ENCODE measurements at places on chromosomes 11 and 22.

DNA sequence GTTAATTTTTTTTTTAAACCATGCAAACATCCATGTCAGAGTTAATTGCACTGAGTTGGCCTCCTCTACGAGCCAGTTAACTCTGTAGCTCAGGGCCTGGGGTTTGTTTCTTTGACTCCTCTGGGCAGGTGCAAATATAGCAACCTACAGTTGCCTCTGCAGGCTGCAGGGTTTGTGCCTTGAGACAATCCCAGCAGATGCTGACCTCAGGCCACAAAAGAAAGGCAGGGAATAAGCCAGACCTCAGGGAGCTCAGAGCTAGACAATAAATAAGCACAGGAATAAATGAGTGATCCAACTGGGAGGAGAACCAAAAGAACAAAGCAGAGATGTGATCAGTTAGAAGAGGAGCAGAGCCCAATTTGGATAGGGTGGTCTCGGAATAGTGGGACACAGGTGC is 390.8 kb downstream of the SHANK2 start:
- DNase-seq = no peak

- no peak for DNase-seq
Observed at GRCh38 chr11:109783840-109784239, 309.4 kb upstream of the ZC3H12C start.

DNA sequence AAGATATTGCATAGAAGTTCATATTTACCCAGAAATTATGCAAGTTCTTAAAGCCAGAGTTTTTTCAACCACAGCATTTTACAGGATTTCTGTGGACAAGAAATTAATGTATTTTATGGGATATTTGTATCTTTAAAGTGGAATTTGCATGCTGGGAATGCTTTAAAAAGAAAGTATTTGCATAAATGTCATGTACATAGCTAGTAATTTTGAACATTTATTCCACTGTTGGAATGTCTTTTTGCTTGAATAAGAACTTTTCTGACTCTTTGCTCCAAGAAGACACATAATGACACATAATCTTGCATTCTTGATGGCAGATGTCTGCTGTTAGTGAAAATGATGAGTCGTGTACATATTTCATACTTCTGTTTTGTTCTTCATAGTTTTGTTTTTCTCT is 66.6 kb downstream of the ATXN10 start:
- DNase-seq = no peak

- DNase-seq = no peak
Observed at GRCh38 chr11:69406060-69406459, 75.4 kb upstream of the LINC01488 start.

GRCh38 chr11:130915603-130916237 is 559 bp downstream of the SNX19 start:
- no peak for DNase-seq

DNA sequence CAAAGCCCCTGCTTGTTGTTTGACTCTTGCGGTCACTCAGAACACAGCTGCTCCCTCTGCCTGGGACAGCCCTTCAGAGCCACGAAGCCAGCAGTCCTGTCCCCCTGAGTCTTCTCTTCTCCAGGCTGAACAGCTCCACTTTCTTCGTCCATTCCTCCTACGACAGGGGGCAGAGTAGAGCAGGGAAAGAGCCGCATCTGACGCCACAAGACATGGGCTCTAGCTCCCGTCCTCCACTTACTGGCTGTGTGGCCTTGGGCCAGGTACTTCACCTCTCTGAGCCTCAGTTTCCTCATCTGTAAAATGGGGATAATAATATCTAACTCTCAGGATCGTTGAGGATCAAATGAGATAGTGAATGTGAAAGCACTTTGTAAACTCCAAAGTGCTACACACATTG is 29.9 kb downstream of the CHRDL2 start:
- DNase-seq = no peak

DNA sequence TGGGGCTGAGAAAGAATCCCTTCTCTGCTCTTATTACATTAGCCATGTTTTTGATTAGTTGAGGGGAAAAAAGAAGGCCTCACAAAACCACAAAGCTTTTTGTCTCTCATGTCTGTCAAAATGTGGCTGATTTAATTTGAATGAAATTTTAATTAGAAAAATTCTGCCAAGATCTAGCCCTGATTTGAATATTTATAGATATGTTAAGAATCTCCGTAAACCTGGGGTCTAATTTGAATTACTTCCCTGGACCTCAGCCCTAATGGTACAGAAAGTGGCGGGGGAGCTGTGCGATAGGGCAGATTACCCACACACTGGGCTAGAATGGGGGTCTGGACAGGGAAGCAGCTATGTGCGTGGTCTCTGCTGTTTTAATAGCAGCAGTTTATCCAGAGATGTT is 141.3 kb upstream of the TTC12 start:
- no peak for DNase-seq

DNA sequence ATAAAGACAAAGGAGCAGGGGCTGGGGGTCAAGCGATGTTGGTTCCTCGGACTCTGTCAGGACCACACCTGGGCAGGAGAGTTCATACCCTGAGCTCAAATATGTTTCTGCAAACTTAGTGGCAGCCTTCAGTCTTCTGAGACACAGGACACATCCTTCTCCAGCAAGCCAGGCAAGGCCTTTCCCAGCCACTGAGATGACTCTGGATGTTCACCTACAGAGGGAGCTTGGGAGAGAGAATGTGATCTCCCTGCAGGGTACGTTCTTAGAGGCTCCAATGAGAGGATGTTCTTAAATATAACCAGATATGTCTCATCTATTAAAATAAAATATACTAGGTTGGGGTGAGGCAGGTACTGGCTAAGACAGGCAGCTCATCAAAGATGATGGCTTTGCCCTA is 461.5 kb downstream of the OPCML start:
- no peak for DNase-seq

GRCh38 chr11:36427079-36427478 is 83.0 kb downstream of the TRAF6 start:
- no peak for DNase-seq

- DNase-seq = no peak
Observed at GRCh38 chr11:2458321-2458720, 13.5 kb downstream of the KCNQ1 start.

DNA sequence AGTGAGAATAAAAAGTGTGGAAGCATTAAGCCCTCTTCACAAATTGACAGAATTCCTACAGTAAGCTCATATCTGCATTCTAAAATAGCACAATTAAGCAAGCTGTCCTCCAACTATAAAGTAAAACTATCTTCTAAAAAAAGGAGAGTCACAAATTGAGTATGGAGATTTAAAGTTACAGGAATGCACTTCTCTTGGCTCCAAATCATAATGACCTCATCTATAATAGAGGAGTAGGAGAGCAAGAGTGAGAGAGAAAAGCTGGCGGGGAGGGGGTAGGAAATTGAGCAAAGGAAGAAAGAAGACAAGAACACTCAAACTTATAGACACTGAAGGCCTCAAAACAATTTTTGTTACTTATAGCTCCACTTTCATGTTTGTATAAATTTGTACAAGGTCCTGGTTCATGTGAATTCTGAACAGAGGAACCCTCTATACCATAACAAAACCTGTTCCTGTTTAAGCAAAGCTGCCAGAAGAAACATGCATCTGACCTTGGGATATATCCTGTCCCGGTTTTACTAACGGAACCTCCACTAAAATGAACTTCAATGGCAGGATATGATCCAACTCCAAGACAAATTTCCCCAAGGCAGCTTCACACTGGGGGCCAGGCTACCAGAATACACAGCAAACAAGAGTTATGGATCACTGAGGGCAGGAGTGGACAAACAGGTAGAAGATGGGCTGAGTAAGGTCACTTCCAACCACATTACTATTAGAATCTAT is 37.2 kb downstream of the SLC35F2 start:
- no peak for DNase-seq

DNA sequence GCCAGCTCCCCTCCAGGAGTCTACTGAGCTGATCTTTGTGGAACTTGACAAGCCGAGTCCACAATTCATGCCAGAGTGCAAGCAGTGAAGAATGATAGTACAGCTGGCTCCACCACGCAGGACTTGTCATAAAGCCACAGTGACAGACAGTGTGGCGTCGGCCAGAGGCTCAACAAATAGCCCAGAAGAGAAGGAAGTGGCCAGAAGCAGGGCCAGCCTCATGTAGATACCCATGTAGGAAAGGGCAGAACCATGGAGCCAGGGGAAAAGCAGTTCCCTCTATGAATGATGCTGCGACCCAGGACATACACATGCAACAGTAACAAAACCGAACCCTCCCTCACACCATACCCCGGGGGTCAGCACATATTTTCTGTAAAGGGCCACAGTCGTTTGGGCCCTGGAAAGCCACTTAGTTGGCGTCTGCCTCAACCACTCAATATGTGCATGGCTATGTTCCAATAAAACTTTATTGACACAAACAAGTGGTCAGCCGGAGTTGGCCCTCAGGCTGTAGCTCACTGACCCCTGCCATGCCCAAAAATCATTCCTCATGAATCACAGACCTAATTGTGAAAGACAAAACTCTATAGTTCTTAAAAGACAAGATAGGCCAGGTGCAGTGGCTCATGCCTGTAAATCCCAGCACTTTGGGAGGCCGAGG is 161.4 kb downstream of the BRD1 start:
- DNase-seq = no peak

GRCh38 chr11:11504071-11504470 is 117.7 kb downstream of the GALNT18 start:
- no peak for DNase-seq

GRCh38 chr11:72871119-72871518 is 56.9 kb downstream of the ATG16L2 start:
- DNase-seq = no peak

DNA sequence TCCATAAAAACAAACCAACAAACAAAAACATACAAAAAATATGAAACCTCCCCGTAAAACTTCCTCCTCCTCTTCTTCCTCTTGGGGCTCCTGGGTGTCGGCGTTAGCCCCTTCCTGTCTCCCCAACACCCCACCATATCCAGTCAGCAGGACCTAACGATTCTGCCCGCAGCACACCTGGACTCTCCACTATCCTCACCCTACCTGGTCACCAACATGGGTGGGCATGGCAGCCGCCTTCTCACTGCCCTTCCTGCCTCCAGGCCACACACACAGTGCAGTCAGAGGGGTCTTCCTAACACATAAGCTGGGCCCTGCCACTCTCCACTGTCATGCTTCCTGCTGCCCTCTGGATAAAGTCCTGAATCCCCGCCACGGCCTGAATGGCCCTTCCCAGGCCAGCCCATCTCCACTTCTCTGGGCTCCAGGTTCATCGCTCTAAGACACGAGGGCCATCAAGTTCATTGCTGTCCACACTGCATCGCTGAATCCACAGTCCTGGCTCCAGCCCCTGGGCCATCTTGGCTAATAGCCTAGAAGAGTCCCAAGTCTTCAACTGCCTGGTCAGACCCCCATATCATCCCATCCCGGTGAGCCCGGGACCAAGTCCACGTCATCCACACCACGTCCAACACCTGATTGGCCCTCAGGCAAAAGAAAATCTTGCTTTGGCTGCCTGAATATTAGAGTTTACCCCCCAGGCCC is 76.2 kb downstream of the IGLL1 start:
- DNase-seq = no peak

DNA sequence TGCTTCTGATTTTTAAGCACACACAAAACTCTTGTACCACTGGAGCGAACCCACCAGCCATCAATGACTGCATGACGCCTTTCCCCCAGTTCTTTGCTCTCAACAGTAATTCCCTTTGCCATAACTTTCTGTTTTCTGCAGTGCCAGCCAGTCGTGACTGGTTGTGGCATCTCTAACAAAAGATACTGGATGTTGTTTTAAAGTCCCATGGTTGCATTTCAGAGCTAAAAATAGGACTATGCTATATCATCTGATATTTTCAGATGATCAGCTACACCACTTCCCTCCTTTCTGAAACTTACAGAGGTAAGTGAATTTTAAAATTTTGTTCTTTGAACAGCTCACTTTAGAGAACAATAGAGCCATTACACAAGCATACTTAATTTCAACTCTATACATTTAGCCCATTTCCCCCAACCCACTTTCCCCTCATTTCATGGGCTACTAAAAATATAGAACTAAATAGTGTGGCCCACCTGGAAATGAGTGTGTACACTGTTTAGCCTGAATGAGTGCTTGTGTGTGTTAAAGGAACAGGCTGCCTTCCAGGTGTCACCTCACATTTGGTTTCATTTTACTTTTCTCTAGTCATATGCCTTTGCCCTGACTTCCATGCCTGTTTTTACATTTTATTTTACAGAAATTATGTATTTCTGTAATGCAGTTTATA is 136.9 kb upstream of the ZC3H12C start:
- DNase-seq = no peak

GRCh38 chr11:133892584-133893380 is 47.5 kb upstream of the SPATA19 start:
- DNase-seq = no peak

DNA sequence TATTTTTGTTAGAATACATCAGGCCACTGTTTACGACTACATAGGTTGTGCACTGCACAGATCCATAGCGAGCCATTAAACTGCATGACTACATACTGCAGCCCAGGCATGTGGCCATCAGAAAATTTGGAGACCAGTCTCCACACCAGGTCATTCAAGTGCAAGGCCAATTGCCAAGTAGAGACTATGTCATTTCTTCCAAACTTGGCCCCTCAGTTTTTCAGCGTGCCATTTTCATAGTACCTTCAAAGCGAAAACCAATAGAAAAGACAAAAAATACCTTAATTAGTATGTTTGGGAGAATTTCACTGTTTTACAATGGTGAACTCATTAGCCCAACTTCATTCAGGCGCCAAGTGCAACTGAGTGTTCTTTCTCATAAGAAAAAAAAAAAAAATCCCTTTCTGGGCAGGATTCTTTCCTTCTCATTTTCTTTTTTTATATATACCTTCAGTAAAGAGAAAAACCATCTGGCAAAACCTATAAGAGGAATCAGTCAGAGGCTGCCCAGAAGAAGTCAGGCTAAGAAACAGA is 30.4 kb downstream of the PAMR1 start:
- no peak for DNase-seq

DNA sequence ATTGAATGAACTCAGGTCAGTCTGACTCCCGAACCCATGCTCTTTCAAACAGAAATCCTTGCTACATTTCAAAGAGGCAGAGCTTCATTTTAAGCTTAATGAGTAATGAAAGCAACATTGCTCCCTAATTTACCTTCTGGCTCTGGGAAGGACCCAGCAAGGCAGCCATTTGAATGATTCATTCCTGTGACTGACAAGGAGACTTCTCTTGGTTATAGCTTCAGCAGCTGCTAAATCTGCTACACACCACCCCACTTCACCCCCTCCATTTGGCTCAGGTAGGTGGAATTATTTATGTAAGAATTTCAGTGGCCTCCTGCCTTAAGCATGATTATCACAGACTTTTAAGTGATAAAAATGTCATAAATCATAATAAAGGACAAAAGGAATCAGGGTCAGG is 117.7 kb downstream of the KCNC1 start:
- no peak for DNase-seq

All from stimulated activated CD4-positive, alpha-beta T cell treated with anti-CD3 and anti-CD28 coated beads, TNF-alpha, amount 100 ng/mL, for 48 hours (primary cell).